ENCODE measurements at places on chromosomes 6 and 20.

GRCh38 chr6:151021896-151022295 lies 156.4 kb downstream of the MTHFD1L start:
- peak; percentile 36 for DNase-seq

DNA sequence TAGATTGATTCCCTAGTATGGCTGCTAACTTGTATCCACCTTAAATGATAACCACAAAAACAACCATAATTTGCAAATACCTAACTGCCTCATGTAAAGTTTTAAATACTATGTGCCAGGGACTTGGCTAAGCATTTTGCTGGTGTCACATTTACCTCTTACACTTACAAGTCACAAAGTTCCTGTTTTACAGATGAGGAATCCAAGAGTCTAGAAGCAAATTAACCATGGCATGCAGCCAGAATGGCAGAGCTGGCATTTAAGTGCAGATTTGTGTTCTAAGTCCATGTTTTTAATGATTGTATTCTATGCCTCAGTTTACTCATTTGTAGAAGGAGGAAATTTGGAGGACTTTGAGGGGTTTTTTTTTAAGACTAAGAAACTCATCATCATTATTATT lies 696.7 kb downstream of the PTPRT start:
- DNase-seq = no peak

DNA sequence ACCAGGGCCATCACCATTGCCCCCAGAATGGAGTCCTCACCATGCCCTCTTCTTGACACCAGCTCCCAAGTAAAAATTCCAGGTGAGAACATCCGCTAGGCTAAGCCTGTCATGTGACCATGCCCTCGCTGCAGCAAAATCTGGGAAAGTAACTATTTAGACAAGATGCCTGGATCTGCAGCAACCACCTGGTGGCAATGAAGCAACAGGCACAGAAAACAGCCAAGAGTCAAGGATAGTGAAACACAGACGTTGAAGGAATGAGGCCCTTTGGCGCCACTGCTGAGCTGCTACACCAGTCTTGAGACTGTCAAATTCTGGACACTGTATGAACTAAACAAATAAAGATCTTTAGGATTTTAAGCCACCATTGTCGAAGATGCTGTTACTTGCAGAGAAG lies 30.1 kb upstream of the TGM6 start:
- DNase-seq = no peak

GRCh38 chr6:51147756-51148155 lies 329.1 kb downstream of the TFAP2B start:
- no peak for DNase-seq

- DNase-seq = no peak
Measured at GRCh38 chr20:4871486-4871885, 129.8 kb downstream of the SLC23A2 start.

DNA sequence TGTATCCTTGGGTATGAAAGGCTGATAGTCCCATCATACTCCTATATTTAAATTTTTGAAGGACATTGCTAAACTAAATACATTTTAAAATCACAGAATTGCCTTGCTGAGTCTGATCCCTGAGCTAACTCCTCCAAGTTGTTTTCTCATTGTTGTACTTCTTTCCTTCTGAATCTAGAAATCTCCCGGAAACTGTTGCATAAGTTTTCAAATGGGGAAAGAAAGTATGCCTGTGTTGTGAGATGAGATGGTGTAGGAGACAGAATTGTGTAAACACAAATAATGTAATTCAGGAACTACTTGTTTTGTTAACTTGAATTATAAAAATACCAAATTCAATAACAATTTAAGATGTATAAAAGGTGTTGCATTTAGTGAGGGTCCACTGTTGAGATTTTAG lies 7.3 kb downstream of the PNRC1 start:
- DNase-seq = no peak

DNA sequence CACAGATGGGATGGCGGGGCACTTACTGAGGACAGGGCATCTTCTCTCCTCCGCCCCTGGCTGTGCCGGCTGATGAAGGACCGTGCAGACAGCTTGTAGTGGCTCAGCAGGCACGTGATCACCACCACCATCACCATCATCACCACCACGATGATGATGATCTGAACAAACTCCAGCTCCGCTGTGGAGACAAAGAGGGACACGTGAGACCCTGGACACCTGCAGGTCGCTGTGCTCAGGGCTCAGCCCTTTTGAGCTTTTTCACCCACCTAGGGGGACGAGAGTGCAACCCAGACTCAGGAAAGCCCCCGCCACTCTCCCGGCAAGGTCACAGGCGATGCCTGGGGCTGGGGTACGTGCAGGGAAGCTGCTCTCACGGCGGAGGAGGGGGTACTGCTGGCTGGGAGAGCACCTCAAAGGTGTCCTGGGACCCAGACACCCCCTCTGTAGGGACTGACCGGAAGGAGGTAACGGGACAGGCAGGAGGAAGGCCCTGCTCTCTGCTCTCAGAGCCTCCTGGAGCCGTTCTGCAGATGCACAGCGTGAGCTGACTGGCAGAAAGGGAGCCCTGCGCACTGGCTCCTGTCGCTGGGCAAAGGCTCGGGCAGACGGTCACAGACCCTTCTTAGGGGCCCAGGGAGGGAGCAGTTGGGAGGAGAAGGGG lies 39.4 kb upstream of the ZBP1 start:
- DNase-seq = no peak

GRCh38 chr6:151060096-151060765 lies 179.5 kb upstream of the AKAP12 start:
- peak; percentile 80 for DNase-seq

- no peak for DNase-seq
Measured at GRCh38 chr6:138979365-138979764, 8.7 kb downstream of the REPS1 start.

GRCh38 chr6:148203970-148204369 lies 138.7 kb upstream of the SASH1 start:
- peak; percentile 96 for DNase-seq

GRCh38 chr6:102562713-102563112 lies 1169.2 kb downstream of the GRIK2 start:
- DNase-seq = no peak

DNA sequence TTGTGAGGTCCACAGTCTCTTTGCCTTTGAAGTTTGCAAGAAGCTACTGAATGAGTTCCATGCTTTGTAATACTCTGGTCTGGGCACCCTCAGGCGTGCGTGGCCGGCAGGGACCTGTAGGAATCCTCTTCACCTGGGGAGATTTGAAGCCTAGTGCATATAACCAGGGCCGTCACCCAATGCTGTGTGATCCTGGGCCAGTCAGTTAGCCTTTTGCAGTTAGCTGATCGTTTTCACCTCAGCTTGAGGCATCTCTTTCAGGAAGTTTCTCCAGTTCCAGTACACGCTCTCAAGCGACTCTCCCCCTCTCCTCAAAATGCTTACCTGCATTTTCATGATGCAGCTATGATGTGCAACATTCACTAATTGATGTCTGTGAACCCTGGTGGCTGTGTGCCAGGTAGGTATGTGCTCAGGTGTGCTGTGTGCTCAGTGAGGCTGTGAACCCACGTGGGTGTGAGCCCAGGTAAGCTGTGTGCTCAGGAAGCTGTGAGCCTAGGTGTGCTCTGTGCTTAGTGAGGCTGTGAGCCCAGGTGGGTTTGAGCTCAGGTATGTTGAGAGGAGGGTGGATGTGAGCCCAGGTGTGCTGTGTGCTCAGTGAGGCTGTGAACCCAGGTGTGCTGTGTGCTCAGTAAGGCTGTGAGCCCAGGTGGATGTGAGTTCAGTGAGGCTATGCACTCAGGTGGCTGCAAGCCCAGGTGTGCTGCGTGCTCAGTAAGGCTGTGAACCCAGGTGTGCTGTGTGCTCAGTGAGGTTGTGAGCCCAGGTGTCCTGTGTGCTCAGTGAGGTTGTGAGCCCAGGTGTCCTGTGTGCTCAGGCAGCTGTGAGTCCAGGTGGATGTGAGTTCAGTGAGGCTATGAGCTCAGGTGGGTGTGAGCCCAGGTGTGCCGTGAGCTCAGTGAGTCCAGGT lies 120.4 kb downstream of the PHACTR3 start:
- no peak for DNase-seq

- no peak for DNase-seq
Measured at GRCh38 chr6:346386-347030, 45.0 kb upstream of the IRF4 start.

GRCh38 chr6:38336922-38337321 lies 302.8 kb downstream of the BTBD9 start:
- no peak for DNase-seq

DNA sequence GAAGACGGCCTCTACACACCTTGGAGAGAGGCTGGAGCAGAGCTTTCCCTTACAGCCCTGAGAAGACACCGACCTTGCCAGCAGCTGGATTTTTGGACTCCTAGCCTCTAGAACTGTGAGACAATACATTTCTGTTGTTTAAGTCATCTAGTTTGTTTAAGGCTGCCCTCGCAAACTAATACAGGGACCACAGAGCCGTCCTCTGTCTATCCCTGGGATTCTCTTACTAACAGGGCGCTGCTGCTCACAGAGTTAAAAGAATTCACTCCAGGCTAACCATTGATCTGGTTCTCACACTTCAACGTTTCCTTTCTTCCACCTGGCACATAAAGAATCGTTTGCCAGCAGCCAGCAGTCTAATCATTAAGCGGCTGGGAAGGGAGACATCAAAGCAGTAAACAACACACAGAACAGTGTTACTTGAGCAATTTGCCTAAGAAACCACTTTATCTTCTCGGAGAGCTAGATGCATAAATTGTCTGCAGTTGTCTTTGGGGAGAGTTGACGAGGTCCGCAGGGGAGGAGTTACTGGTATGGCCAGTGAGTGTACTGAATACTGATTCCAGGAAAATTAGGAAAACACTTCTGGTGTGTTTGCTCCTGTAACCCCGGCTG lies 103.5 kb upstream of the AKAP12 start:
- DNase-seq = no peak

DNA sequence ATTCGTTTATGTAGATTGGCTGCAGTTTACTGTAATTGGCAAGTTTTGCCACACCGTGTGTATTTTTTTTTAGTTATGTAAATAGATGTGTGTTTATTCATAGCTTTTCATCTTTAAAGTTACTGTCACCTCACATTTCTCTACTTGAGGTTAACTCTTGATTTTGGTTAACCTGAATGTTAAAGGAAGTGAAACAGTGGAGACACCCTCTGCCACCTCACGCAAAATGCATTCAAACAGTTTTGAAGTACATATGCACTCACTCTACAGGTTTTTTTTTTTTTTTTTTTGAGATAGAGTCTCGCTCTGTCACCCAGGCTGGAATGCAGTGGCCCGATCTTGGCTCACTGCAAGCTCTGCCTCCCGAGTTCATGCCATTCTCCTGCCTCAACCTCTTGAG lies 17.7 kb downstream of the OR2A4 start:
- DNase-seq = no peak

- no peak for DNase-seq
Measured at GRCh38 chr20:53599910-53600632, 6.4 kb upstream of the ZNF217 start.

GRCh38 chr6:39167866-39168625 lies 53.1 kb upstream of the SAYSD1 start:
- DNase-seq = no peak

DNA sequence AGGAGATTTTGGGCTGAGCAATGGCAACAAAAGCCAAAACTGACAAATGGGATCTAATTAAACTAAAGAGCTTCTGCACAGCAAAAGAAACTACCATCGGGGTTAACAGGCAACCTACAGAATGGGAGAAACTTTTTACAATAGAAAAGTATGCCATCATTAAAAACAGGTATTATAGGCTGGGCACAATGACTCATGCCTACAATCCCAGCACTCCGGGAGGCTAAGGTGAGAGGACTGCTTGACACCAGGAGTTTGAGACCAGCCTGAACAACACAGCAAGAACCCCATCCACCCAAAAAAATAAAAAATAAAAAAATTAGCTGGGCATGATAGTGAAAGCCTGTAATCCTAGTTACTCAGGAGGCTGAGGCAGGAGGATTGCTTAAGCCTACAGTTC lies 55.4 kb downstream of the MBOAT1 start:
- no peak for DNase-seq

- DNase-seq = no peak
Measured at GRCh38 chr20:24820345-24820744, 128.7 kb upstream of the CST7 start.

GRCh38 chr6:144602523-144603180 lies 317.5 kb downstream of the UTRN start:
- DNase-seq = no peak

DNA sequence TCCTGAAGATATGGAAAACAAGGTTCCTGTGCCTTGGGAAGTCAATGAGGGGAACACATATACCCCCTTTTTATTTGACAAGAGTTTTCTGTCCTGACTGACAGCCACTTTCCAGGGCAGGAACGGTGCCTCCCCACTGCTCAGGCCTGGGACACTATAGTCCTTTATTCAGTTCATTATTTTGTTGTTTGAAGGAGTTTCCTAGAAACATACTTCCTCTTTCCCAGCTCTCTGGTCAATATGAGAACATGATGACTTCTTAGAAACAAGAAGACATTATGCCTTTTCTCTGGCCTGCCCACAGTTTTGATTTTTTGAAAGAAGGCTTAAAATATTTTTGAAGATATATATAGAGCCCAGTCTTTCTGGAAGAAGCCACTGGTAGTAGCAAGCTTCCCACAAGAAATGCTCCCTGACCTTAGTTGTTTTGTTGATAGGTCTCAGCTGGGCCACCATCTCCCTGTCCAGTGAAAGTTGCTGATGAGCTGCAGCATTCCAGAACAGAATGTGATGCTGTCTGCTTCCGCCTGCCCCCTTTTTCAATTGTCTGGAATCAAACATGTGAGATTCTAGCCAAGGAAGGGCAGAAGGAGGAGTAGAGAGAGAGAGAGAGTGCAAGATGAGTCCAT lies 350.0 kb upstream of the PRND start:
- DNase-seq = no peak

DNA sequence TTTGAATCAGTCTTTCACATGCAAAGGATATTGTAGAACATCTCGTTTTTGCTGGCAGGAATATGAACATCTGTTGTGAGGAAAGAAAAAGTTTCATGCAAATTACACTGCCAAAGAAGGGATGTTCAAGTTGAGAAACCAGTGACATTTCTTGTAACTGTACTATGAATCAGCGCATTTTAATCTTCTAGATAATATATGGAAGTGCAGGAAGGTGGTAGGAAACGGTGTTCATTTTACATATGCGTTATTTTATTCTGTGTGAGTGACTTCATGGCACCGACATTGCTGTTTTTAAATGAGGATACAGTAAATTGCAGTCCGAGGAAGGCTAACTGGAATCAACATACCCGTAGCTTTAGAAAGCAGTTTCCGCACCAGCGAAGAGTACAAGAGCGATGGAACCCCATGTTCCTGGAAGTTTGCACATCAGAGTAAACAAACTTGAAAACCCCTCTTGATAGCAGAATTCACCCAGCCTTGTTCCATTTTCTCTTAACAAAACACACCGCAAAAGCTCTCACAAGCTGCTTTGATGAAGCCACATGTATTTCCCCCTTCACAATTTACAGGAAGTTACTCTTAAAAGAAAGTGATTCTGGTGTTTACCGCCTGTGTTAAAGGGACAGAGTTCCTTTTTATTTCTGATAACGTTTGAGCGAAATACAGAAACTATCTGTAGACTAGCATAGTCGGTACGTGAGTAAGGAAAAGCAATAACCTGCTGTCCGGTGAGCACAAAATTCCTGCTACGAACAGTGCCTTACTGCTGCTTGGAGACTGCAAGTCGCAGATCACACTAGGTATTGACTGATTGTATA lies 11.5 kb downstream of the PRDM1 start:
- peak; percentile 54 for DNase-seq

All from myocyte (in vitro differentiated cells).